EH (cell line): ENCODE measurements at places on chromosomes 11 and 22.
A peak's percentile ranks its signal among the peaks of the same experiment; 100 is the strongest.

DNA sequence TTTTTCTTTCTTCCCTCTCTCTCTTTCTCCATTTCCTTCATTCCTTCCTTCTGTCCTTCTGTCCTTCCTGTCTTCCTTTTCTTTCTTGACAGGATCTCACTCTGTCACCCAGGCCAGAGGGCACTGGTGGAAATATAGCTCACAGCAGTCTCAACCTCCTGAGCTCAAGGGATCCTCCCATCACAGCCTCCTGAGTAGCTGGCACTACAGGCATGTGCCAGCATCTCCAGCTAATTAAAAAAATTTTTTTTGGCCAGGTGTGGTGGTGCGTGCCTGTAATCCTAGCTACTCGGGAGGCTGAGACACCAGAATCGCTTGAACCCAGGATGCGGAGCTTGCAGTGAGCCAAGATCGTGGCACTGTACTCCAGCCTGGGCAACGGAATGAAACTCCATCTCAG lies 4.8 kb upstream of the DUSP8 start:
- DNase-seq, result no peak

DNA sequence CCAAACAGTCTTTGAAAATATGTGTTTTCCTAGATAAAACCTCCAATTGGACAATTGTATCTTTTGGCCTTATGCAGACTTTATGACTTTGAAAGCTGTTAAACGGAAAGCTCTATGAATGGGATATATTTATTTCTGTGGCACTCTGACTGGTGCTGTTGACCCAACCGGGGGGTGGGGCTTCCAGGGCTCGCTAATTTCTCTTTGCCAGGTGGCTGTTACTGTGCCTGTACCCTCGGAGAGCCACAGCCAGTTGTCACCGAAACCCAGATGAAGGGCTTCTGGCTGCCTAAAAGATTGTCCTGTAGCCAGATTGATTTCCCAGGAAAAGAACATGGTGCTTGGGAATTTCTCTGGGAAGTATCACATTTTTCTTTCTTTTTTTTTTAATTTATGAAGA lies 132.7 kb upstream of the NAV2 start:
- DNase-seq, result no peak

DNA sequence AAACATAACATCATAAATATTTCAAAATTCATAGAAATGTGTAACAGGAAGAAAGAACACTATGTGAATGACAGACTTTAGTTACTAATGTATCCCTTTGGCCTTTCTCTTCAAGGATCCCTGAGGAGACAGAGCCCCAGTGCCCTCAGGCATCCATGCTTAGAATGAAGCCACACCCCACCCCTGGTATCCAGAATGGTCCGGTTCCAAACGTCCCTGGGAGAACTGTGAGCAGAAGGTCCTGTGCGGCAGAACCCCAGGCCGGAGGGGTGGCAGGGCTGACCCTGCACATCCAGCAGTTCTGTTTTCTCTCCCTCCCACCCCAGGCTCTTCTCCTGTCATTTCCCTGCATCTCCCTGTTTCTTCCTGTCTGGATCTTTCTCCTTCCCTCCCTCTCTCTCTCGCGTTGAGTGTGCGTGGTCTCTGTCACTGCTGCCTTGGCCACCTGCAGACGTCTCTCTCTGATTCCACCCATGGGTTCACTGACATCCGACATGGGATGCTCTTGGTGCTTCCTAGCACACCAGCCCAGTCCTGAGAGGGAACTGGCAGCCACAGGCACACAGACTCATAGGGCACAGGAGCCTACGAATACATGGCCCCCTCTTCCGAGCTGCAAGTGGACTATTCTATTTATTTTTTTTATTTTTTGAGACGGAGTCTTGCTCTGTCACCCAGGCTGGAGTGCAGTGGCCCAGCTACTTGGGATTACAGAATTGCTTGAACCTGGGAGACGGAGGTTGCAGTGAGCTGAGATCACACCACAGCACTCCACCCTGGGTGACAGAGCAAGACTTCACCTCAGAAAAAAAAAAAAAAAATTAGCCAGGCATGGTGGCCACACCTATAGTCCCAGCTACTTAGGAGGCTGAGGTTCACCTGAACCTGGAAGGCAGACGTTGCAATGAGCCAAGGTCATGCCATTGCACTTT lies 5.7 kb downstream of the RFPL1 start:
- DNase-seq, result no peak

DNA sequence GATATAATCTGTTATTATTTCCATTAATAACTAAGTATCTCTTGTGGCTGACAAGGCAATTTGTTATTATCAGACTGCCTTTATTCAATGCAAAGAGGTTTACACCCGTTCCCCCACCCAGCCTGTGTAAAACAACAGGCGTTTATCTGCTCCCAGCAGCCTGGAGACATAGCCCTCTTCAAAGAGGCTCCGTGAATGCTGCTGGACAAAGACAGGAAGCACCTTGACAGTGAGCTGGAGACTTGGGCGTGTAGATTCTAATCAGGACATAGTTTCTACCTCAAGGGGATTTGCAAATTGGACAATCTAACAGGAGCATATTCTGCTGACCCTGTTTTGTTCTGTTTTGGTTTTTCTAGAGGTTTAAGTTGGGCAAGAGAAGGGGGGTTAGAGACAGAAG lies 733.0 kb upstream of the KIRREL3 start:
- no peak for DNase-seq

GRCh38 chr22:35617137-35617755 lies at the start of gene MB:
Gene MB, minus strand, starts transcription at chr22:35617329. Its CDS starts 72 bp downstream, at chr22:35617257.
- no peak for DNase-seq

GRCh38 chr22:24976442-24977218 lies 24.1 kb downstream of the KIAA1671 start:
- DNase-seq, result no peak

DNA sequence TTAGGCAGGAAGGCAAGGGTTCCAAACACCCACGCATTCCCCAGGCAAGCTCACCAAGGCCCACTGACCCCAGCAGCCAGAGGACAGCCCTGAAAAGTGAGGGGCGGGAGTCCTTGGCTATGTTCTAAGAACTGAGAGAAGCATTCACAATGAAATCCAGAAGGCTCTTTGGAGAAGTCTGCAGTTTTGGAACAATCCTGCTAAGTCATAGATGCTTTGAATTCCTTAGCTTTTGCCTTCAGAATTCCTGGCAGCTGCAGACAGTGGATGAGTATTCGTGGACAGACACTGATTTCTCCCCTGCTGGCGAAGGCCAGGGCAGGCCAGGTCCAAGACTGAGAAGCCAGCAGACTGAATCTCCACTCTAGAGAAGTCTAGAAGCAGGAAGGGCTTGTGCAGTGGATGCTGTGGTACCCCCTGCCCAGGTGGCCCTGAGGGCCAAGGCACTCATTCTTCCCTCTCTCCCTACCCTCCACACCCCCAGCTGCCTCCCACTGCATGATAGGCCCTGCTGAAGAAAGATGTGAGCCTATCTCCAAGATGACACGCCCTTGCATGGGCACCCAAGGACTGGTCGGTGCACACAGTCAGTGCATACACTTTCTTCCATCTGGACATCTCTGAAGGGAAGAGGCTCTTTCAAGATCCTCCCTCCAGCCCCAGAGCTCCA lies 133.2 kb upstream of the TEAD1 start:
- DNase-seq, result peak; percentile 96

DNA sequence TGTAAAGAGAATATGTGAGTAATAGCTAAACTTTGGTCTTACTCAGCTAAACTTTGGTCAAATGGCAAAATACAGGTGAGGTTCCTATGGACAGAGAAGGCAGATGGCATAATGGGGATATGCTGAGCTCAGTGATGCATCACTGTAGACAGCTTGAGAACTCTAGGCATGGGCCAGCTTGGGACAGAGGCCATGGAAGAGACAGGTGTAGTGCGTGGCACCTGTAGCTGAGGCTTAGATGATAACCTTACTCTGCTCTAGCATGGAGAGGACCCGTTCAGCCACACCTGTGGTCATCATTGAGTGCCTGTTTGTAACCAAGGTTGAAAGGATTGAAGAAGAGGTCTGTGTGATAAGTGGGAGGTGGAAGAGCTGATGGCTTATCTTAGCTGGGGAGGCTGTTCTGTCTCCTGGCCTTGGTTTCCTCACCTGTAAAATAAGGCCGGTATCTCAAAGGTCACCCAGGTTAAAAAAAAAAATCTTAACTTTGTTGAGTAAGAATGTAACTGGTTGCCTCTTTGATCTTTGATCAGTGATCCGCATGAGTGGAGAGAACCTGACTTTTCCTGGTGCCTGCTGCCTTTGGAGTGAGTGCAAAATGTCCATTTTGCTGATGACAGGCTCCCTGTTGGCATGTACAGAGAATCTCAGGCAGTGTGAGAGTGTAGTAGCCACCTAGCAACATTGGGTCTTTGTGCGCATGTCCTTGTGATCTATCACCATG lies 48.6 kb downstream of the ZNRF3 start:
- no peak for DNase-seq

GRCh38 chr22:29116397-29117123 lies 43.7 kb downstream of the KREMEN1 start:
- DNase-seq, result no peak

DNA sequence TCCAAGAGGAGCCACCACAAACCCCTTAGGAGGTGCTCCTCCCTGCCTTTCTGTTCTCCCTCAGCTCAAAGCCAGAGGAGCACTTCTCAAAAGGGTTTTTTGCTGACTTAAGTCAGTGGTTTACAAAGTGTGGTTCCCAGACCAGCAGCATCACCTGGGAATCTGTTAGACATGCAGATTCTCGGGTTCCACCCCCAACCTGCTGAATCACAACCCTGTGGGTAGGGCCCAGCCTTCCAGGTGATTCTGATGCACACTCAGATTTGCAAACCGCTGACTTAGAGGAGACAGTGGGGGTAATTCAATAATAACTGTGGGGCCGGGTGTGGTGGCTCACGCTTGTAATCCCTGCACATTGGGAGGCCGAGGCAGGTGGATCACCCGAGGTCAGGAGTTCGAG lies 22.8 kb downstream of the CREB3L1 start:
- DNase-seq, result no peak

- DNase-seq, result peak; percentile 34
Measured at GRCh38 chr22:19122752-19123492, 710 bp upstream of the DGCR2 start.

DNA sequence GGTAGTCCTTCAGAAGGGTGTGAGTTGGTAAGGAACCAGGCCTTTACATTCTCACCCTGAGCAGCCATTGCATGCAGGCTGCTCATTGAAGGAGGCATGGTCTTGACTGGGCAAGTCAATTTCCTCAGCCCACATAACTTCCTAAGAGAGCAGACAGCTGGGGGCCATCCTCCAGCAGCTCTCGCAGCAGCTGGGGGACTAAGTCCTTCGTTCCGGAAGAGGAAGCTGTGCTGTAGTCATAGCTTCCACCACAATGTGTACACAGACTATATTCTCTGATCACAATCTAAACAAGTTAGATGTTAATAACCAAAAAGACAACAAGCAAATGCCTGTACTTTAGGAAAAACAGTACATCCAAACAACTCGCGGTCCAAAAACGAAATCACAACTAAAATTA lies 30.1 kb upstream of the MPPED1 start:
- no peak for DNase-seq

DNA sequence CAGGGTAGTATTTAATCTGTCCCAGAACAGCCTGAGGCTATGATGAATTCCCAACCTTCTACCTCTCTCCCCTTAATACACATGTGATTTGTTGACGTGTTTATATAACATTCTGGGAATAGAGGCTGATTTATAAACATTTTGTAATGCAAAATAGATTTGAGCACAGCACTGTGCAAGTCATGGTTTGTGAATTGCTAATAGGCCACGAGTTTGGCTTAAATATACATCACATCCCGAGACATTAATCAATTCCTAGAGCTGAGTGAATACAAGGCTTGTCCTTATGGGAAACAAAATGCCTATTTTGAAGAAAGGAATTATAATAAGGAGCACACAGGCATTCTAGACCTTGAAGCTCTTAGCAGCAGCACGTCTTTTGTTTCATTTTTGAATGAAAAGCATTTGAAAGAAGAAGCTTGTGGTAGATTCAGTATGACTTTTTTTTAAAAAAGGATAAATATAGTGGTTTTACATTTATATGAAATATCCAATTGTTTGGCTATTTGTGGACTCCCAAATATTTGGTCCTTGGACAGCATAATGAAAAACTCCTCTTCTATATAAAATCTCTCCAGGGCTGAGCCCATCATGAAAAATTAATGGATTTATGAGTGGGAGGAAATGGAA lies 116.4 kb downstream of the SLC17A6 start:
- DNase-seq, result no peak

GRCh38 chr11:31790649-31791048 lies 20.5 kb downstream of the PAX6 start:
- DNase-seq, result no peak

DNA sequence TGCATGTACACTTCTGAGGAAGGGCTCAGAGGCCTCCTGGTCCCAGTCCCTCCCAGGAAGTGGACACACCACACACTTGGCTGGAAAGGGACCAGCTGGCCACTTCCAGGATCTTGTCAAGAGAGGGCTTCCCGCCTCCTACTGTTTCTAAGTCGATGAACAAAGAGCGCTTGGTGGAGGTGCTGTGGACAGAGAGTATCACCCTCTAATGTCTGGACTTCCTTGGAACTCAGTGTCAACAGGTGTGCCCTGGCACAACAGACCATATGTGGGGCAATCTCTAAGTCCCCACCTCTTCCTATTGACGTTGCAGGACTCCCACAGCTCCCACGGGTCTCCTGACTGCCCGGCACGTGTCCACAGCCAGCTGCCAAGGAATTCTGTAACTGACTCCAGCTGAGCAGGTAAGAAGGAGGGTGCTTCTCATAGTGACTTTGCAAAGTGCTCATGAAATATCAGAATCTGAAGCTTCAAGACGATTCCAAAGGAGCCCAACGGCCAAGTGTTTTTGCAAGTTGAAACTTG lies 16.1 kb downstream of the POU2AF1 start:
- no peak for DNase-seq

DNA sequence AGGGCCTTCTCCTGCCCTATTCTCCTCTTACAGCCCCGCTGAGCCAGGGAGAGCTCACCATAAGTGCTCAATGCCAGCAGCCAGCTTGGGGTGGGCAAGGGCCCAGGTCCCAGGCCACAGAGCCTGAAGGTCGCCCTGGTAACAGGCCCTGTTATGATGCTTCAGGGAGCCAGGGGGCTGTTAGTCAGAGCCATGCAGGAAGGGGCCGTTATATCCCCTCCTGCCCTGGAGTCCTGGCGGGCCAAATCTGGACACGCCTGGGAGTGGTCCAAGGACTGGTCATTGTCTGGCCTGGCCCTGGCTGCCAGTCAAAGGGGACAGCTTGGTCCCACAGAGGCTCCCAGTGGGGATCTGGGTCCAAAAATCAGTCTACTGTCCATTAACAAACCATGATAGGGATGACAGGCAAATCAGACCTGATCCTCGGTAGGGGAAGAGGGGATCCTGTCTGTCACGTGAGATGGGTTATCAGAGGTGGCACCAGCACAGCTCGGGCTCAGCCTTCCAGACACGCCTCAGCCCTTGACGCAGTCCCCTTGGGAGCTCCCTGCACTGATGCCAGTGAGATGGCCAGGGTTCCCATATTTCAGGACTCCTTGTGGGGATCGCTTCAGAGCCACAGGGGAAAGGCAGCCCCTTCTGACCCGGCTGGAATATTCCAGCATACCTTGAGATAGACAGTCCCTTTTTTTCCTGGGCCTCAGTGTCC lies 55.9 kb downstream of the LRRC32 start:
- no peak for DNase-seq

DNA sequence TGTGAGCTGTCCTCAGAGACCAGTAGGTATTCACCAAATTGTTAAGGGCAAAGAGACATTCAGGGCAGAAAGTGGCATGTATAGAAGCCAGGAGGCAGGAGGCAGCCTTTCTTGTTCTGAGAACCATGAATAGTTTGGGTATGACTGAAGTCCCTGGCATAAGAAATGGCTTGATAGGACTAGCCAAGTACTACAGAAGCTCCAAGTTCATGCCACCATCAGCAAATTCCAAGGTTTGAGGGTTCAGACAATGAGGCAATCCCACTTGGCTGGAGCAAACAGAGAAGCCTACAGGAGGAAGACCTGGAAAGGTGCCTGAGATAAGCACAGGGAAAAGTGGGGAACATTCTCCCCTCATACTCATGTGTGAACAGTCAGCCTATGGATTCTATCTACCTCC lies 25.8 kb downstream of the XRRA1 start:
- DNase-seq, result no peak
